ENCODE measurements at places on chromosomes 6 and 20.

GRCh38 chr6:146886587-146887446 is 288.0 kb downstream of the ADGB start:
- no peak for DNase-seq

GRCh38 chr6:56875961-56876360 is 78.9 kb upstream of the BEND6 start:
- DNase-seq = no peak

DNA sequence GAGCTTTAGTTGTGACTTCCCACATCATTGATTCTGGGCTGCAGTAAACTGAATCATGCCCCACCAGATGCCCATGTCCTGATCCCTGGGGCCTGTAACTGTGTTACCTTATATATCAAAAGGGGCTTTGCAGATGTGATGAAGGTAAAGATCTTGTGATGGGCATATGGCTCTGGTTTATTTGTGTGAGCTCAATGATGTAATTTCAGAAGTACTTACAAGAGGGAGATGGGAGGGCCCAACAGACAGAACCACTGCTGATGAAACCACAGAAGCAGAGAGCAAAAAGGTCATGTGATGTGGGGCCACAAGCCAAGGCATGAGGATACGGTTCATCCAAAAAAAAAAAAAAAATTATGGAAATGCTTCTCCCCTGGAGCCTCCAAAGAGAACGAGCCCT is 118.7 kb downstream of the TOX2 start:
- DNase-seq = no peak

- DNase-seq = no peak
Measured at GRCh38 chr6:13384966-13385365, 56.6 kb upstream of the TBC1D7 start.

DNA sequence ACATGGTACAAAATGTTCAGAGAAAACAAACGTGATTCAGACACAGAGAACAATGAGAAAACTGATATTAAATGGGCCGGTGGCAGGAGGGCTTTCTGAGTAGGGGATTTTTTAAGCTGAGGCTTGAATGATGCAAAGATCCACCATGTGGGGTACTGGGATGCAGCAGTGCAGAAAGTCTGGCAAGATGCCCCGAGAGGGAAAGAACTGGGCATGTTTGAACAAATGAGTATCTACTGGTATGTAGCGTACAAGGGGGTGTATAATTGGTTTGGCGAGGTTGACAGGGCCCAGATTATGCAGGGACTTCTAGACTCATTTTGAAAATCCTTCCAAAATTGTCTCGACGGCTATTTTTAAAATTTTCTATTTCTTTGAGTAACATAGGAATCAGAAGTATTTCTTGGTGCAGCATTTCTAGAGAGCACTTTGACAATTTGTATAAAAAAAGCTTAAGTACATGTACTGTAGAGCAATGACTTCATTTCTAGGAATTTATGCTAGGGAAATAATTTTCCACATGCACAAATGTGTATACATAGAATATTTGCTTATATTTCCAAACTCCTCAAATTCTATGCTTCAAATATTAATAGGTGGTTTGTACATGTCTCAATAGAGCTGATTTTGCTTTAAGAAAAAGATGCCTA is 119.6 kb upstream of the DOK5 start:
- no peak for DNase-seq

DNA sequence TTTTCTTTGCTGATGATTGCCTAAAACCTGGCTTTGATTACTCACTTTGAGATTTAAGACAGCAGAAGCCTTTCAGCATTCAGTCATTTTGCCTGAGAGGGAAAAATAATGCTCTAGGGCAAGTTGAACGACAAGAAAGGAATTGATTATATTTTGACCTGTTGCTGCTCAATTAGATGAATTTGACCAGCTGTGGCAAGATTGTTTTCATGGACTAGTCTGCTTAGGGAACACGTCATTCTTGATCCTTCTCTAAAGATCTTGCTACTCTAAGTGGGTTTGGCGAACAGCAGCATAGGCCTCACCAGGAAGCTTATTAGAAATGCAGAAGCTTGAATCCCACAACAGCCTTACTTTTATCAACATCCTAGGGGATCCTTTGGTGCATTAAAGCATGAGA is 59.7 kb upstream of the PHACTR1 start:
- no peak for DNase-seq

- no peak for DNase-seq
Measured at GRCh38 chr6:170114956-170115855, 175.7 kb downstream of the DLL1 start.

- DNase-seq = no peak
Measured at GRCh38 chr6:111865909-111866546, 7.2 kb downstream of the FYN start.

DNA sequence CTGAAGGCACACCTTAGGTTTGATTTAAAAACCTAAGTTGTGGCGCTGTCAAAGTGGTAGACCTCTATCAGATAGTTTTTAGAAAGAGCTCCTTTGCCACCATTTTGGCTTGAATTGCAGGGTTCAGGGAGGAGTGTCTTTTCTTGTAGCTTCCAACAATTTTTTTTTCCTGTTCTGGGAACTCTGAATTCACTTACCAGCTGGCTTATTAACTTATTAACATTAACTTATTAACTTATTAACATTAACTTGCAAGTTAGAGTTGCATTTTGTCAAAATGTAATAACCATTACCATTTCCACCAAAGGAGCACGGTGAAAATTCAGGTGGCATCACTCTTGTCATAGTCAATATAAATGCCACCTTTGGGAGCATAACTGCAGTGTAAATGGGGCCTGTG is 181.9 kb downstream of the ISM1 start:
- no peak for DNase-seq

GRCh38 chr6:111842271-111842822 is 30.9 kb downstream of the FYN start:
- DNase-seq = no peak

DNA sequence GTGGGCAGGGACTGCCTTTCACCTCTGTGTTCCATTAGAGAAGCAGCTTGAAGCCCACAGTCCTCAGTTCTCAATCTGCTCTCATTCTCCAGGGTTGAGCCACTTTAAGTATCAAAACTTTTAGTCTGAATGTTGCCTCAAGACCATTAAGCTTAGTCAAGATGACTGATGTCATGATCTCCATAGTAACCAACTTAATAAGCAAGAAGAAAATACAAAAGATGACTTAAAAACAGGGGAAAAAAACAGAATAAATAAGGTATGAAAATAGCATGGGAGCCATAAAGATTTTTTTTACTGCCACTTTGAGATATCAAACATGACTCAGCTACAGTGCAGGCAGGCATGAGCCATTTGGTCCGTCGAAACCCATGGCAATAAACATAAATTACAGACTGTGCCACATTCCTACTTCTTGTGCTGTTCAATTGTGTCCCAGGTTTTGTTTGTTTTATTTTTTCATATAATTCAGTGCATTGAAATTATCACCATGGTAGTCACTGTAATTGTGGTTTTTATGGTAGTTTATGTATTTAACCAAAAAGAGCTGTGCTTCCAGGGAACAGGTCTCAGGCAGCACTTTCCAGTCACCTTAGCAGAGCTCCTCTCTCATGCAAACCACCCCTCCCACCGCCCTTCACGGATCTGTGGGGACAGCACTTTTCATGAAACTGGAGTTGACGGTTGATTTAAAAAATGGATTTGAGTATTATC is 156.5 kb upstream of the INSM1 start:
- peak; percentile 83 for DNase-seq

Measured in NCI-H1930 (cell line).